ENCODE measurements at places on chromosomes 16 and 17.

GRCh38 chr17:5870231-5870953 lies 199.8 kb upstream of the WSCD1 start:
- no peak for DNase-seq

DNA sequence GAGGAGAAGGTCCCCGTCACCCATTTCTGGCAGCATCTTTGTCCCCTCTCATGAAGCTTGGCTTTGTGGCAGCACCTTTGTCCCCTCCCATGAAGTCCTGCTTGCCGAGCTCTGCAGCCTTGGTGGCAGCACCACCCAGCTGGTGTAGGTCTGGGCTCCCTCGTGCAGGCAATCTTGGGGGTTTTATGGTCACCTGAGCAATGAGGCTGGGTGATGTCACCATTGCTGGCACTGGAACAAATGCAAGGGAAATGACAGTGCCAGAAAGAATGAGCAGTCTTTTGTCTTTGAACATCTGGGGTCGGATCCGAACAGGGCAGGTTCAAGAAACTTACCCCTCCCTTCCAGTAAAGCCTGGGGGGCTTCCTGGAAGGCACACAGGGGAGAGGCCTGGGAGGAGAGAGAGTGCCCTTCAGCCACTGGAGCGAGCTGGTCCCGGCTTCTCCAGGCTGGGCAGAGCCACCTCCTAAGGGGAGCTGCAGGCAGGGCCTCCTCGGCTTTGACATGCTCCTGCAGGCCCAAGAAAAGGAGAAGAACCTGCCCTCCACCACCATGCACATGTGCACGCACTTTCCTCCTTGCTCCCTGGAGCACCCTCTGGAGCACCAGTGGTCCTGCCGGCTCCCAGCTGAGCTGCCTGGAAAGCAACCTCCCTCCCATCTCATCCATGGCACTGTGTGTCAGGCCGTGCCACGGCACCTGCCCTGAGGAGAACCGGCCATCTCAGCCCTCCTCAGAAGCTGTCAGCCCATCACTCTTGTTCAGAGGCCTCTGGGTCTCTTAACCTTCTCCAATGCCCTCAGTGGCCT lies 16.0 kb downstream of the BTBD17 start:
- DNase-seq = no peak

GRCh38 chr17:10681866-10682446 lies 15.4 kb downstream of the SCO1 start:
- DNase-seq = no peak

DNA sequence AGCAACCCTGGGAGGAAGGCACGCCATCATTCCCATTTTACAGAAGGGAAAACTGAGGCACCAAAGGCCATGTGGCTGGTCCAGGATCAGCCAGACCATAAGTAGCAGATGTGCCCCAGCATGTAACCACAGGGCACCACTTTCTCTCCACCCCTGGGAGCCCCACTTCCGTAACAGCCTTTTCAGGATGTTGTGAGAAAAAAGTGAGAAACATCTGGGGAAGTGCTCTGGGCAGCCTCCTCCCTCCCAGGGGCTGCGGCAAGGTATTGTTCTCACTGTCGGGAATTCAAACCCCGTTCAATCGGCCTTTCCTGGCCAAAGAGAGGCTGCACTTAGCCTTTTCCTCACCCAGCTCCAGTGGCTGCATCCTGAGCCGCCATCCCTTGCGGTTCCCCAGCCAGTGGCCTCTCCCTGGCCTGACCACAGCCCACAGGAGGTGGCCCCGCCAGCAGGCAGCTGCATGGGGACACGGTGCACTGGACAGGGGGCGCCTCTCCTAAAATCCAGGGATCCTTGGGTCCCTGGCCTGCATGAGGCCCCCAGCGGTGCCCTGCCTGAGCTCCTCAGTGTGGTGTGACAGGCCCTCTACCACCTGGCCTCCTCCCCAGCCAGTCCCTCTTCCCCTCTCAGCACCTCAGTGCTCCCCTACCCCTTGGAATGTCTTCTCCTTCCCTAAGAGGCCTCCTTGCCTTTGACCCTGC lies 5.7 kb upstream of the CDH5 start:
- DNase-seq = no peak

- DNase-seq = peak; percentile 47
Measured at GRCh38 chr16:86072328-86073102, 173.6 kb downstream of the IRF8 start.

DNA sequence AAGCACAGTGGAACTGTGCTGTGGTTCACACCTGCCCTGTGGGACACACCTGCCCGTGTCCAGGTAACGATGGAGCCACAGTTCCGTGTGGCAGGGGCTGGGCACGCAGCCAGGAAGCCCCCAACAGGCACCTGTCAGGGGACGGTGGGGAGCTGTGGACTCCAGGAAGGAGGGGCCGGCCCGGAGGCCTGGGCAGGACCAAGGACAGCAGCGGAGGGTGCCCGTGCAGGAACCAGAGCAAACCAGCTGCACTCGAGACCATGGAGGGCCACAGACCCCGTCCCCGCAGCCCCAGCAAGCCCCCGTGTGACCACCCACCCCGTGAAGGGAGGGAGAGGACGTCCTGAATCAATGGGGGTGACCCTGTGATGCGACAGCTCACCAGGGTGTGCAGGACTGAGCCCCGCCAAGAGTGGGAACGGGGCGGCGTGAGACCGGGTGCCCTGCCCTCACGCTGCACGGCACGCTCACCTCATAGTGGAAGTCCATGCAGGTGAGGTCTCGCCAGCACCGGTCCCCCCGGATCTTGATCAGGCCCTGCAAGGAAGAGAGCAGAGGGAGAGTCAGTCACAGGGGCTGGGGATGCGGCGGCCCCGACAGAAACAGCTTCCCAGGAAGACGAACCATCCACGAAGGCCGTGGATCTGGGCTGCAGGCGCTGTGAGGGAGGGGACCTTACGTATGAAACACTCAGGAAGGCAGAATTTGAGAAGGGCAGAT lies 78.1 kb downstream of the LMF1 start:
- no peak for DNase-seq

- DNase-seq = no peak
Measured at GRCh38 chr17:77928519-77929179, 29.9 kb upstream of the TNRC6C start.
